T47D (cell line): ENCODE measurements at places on chromosomes 3 and 15.
A peak's percentile ranks its signal among the peaks of the same experiment; 100 is the strongest.

- no peak for DNase-seq
Measured at GRCh38 chr15:101827257-101827656, 15.3 kb downstream of the OR4F15 start.

- DNase-seq, result no peak
Measured at GRCh38 chr15:98789020-98789419, 140.7 kb downstream of the IGF1R start.

GRCh38 chr15:61003437-61004218 is 225.5 kb downstream of the RORA start:
- no peak for DNase-seq

DNA sequence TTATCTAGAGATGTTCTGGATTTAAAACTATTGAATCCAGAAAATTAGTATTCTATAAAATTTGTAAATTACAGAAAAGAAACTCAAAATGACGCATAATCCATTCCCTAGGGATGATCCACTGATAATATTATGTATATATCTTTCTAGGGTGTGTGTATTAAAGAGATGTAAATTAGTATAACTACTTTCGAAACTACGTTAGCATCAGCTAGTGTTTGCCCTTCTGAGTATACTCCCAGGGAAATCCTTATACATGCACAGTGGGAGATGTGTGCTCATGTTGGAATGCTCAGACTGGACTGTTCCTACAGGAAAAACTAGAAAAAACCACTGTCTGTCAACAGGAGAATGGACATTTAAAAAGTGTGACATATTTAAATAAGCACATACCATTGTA is 36.4 kb downstream of the ACAA1 start:
- DNase-seq, result no peak

- peak; percentile 62 for DNase-seq
Measured at GRCh38 chr15:34358367-34358766, 8.6 kb downstream of the LPCAT4 start.

DNA sequence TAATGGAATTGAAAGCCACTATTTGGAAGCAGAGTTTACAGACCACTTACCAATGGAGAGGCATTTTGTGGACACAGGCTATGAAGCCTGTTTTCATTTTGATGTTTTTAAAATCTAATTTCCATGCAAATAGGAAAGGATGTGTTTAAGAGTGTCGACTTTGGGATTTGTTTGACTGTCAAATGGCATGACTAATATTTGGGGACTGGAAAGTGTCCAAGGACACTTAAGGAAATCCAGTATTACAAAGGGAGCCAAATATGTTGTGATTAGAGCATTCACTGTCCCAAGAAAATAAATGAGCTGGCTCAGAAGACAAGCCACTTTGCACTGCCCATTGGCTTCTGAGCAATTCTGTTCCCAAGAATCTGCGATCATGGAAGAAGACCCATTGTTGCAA is 34.0 kb upstream of the SLC6A11 start:
- DNase-seq, result peak; percentile 27

GRCh38 chr3:184642631-184643285 is 69.1 kb downstream of the MAGEF1 start:
- DNase-seq, result no peak

- DNase-seq, result no peak
Measured at GRCh38 chr3:53493595-53493962, 832 bp upstream of the CACNA1D start.

- DNase-seq, result no peak
Measured at GRCh38 chr3:146195605-146196004, 34.6 kb upstream of the PLOD2 start.

DNA sequence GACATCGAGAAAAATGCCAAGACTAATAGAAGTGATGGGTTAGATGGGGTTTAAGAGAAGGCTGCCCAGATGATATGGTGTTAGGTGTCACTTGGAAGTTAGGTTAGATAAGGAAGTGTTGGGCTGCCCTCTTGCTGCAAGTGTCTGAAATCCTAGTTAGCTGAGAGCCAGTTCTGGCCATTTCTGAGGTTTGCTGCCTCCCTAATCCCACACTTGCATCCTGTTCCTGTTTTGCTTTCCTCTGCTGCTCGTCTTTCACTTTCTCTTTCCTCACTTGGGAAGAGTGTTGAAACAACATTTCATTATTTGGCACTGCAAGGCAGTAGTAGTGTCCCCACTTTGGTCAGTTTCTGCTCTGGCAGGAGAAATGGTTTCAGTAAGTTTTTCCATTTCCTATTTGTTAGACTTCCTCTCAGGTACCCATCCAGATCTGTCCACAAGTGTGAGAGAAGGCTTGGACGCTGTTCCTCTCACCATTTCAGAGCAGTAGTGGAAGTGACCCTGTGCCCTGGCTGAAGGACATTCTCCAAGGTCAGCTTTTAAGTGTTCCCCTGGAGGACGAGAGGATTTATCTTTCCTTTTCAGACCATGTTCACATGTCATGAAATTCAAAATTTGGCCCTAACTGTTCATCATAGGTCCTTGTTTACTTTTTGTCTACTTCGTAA is 93.3 kb downstream of the ADAMTSL3 start:
- peak; percentile 48 for DNase-seq

GRCh38 chr3:14256046-14256445 is 77.4 kb downstream of the LSM3 start:
- DNase-seq, result no peak

DNA sequence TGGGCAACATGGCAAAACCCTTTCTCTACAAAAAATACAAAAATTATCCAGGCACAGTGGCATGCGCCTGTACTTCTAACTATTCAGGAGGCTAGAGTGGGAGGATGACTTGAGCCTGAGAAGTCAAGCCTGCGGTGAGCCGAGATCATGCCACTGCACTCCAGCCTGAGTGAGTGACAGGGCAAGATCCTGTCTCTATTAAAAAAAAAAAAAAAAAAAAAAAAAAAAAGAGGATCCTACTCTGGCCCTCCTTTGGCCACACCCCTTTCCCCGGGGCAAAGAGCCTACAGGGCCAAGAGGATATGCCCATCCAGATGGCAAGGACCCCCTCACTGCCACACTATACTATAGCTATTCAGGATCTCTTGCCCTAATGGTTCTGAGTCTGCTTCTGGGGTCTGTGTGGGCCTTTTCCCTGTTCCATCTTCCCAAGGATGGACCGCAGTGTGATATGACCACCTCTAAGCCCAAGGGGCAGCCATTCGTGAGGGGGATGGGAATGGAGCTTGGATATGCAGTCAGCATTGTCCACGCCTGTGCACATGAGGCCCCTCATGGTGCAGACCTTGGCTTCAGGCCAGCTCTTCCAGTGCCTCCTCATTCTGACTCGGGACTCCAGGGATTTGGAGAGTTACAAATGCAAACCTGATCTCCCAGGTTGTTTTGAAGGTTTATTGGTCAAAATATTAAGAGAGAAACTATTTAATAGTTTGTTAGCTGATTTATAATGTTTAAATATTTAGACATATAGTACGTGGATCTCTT is 7.3 kb downstream of the TYRO3 start:
- no peak for DNase-seq

DNA sequence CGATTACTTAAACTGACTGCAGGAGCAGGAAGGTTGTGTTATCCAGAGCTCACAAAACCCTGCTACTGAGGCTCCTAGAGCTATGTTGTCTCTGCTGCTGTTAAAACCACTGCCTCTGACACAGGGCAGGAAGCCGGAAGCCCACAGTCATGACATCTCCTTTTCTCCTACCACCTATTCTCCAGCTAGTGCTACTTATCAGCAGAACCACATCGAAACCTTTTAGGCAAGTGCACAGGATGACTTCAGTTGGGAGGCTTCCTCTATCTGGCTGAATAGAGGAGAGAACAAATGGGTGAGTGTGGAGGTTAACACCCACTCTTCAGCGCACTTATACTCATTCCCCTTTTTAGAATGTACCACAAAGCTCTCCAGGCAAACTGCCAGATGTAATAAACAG is 638.0 kb downstream of the OTOL1 start:
- no peak for DNase-seq

DNA sequence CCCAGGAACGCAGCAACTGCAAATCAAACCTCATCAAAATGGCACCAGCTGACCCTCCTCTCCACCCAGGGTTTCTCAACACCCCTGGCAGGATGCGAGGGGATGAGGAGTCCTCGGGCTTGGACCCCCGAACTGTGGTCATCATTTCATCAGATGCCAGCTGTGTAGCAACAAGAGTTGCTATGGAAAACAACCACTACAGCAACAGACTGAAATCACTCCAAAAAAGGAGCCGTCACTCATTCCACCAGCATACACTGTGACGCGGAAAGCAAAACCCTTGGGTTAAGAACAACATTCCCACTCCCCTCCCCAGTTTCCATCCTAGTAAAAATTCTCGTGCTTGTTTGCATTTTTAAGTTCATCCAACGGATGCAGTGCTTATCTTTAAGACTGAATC is 40.1 kb downstream of the VGLL4 start:
- no peak for DNase-seq

- DNase-seq, result no peak
Measured at GRCh38 chr15:98899272-98900021, 108.1 kb downstream of the PGPEP1L start.

- no peak for DNase-seq
Measured at GRCh38 chr3:38227989-38228388, 37.6 kb upstream of the SLC22A13 start.

GRCh38 chr3:172156586-172156955 is 117.2 kb downstream of the FNDC3B start:
- DNase-seq, result no peak

- no peak for DNase-seq
Measured at GRCh38 chr15:32096916-32097617, 66.8 kb downstream of the CHRNA7 start.

- DNase-seq, result no peak
Measured at GRCh38 chr3:134018406-134018805, 11.3 kb downstream of the SLCO2A1 start.

GRCh38 chr15:93330912-93331544 is 242.0 kb upstream of the RGMA start:
- no peak for DNase-seq

- no peak for DNase-seq
Measured at GRCh38 chr15:39886418-39886817, 33.6 kb downstream of the GPR176 start.

GRCh38 chr3:18190646-18191045 is 234.5 kb downstream of the SATB1 start:
- no peak for DNase-seq

DNA sequence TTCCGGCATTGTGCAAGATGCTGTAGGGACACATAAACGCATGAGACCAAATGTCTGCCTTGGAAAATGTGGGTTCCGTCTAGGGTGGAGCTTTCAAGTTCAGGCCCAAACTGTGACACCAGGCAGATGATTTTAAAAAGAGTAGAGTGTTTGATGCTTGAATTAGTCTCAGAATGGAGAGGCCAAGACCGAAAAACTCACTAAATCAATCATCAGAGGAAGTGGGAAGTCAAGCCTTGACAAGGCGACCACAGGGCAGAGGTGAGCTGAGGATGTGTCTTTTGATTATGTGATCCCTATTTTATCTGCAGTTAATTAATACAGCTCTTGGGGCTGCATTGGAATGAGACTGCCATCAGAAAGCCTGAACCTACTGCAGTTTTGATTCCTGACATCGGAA is 275.4 kb downstream of the ABHD5 start:
- DNase-seq, result no peak

DNA sequence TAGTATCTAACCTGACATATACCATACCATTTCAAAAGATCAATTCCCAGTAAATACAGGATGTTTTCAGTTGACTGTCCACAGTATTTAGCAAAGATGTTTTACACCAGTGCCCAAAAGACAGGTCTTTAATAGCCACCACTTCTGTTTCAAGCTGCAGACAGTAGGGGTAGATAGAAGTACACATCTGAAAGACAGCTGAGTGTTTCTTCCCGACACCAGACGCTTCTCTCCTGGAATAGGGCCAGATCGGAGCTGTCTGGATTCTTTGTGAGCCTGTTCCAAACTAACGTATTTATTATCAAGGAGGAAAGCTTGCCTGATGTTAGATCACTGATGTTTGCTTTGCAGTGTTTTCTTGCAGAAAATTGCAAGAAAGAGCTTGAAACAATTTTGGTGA is 136.1 kb upstream of the RBMS3 start:
- peak; percentile 33 for DNase-seq

DNA sequence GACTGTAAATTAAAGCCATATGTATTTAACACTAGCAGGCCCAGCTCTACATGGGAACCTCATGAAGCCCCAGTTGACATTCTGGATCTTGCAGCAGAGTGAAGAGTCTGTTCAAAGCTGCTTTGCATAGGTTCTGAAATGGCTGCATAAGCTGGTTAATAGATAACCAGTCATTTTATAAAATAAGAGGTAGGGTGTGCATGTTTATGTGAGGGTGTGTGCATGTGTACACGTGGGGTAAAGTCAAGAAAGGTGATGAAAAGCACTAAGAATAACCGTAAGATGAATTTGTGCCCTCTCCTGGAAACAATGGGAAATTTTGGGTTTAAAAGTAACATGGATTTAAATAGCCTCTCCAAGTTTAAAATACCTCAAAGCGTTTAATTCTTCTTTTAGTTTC is 33.0 kb downstream of the PAQR9 start:
- DNase-seq, result no peak

DNA sequence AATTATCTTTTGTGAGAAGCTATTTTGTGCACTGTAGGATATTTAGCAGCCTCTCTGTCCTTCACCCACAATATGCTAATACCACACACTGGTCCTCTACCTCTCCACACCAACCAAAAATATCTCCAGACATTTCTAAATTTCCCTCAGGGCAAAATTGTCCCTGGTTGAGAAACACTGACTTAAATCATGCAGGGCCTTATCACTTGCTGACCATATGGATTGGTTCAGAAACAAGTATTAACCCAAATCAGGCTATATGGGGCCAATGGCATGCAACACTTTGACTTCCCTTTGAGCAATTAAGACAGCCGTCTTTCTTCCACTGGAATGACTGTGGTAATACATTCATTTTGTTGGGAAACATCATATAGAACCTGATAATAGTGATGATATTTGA is 251.1 kb downstream of the CNTN3 start:
- no peak for DNase-seq

GRCh38 chr3:11530153-11530721 is 113.5 kb downstream of the VGLL4 start:
- no peak for DNase-seq

DNA sequence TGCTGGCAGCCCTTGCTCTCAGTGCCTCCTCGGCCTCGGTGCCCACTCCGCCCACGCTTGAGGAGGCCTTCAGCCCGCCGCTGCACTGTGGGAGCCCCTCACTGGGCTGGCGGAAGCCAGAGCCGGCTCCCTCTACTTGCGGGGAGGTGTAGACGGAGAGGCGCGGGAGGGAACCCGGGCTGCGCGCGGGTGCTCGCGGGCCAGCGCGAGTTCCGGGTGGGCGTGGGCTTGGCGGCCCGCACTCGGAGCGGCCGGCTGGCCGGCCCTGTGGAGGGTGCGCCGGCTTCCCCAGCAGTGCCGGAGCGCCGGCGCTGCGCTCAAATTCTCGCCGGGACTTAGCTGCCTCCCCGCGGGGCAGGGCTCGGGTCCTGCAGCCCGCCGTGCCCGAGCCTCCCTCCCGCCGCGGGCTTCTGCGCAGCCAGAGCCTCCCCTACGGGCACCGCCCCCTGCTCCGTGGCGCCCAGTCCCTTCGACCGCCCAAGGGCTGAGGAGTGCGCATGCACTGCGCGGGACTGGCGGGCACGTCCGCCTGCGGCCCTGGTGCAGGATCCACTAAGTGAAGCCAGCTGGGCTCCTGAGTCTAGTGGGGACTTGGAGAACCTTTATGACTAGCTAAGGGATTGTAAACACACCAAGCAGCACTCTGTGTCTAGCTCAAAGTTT is 231.5 kb downstream of the EFHB start:
- DNase-seq, result peak; percentile 48

- DNase-seq, result no peak
Measured at GRCh38 chr3:151206201-151206600, 3.2 kb upstream of the GPR171 start.
